HS-27A (cell line): ENCODE measurements at places on chromosomes 1 and 21.

GRCh38 chr1:158087320-158087927, 93.3 kb upstream of the CD1D start:
- DNase-seq, result peak; percentile 19

GRCh38 chr1:112704934-112705627, 1.8 kb downstream of the RHOC start:
- peak; percentile 89 for DNase-seq

- no peak for DNase-seq
Measured at GRCh38 chr1:163509114-163509513, 187.4 kb downstream of the NUF2 start.

GRCh38 chr21:15423676-15424445, 305.9 kb upstream of the USP25 start:
- DNase-seq, result no peak

DNA sequence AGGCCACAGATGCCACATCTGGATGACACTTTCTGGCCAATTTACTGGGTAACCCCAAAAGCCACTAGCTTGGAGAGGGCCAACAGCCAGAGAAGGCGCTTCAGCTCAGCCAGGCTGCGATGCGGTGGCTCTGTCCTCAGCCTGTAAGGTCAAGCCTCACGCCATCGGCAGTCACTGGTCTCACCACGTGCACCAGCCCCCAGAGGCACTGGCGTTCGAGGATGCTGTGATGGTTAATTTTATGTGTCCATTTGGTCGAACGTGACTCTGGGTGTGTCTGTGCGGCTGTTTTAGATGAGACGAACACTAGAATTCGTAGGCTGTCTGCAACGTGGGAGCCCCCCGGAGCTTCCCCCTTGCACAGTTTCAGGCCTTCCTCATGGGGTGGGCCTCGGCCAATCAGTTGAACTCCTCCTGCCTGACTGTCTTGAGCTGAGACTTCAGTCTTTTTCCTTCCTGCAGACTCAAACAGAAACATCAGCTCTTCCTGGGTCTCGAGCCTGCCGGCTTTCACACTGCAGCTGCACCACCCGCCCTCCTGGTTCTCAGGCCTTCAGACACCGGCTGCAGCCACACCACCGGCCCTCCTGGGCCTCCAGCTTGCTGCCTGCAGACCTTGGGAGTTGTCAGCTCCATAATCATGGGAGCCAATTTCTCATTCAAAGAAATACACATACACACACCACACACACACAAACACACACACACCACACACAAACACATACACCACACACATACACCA, 41.6 kb upstream of the SLC45A1 start:
- DNase-seq, result no peak

GRCh38 chr1:112906150-112906698, 49.8 kb downstream of the SLC16A1 start:
- no peak for DNase-seq

DNA sequence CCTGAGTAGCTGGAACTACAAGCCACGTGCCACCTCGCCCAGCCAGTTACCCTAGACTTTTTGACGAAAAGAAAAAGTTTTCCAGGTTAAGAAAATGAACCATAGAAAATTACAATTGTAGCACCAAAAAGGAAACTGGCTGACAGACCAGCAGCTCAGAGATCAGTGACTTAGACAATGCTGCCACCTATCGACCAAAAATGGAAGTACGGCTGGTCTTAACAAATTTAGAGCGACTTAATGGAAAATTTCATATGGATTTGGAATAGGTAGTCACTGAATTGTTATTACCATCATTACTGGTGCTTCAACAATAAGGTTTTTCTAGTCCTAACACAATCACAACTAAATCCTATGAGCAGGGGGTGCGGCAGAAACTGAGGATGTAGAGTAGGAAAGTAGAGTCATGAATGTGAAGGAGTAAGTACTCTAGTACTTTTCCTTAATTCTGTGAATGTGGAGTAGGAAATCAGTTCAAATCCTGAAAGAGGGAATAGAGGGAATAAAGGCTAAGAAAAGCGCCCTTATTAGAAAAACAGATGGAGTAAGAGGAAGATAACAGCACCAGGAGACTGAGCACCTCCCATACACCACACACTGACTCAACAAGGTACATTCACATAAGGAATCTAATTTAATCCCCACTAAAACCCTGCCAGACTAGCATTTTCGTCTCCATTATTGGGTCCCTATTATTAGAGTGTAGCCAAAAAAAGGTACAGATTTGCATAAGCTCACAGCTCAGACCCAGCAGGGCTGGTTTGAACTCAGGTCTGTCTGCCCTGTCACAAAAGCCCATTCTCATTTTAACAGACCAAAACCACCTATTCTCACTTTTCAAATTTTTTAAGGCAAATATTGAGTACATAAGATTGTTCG, 37.9 kb upstream of the MGST3 start:
- DNase-seq, result peak; percentile 45

DNA sequence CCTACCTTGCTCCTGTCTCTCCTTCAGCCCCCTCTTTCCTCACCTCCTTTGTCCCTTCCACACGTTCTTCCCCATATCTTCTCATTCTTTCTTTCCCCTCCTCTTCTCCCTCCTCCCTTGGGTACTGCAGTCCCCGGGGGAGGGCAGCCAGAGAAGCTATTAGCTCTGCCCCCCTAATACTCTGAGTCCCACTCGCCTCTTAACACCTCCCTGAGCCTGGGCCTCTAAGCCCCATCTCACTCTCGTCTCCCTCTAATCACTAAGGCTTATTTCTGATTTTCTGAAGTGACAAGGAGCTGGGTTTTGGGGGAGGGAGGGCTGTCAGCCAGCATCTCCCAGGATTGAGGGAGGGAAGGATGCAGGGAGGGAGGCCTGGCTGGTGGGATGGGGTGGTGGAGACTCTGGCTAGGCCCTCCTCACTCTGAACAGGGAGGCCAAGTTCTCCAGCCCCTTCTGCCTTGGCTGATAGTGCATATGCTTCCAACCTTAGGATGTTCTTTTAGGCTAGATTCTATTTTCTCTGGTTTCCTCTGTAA, 25.6 kb upstream of the DMBX1 start:
- no peak for DNase-seq

DNA sequence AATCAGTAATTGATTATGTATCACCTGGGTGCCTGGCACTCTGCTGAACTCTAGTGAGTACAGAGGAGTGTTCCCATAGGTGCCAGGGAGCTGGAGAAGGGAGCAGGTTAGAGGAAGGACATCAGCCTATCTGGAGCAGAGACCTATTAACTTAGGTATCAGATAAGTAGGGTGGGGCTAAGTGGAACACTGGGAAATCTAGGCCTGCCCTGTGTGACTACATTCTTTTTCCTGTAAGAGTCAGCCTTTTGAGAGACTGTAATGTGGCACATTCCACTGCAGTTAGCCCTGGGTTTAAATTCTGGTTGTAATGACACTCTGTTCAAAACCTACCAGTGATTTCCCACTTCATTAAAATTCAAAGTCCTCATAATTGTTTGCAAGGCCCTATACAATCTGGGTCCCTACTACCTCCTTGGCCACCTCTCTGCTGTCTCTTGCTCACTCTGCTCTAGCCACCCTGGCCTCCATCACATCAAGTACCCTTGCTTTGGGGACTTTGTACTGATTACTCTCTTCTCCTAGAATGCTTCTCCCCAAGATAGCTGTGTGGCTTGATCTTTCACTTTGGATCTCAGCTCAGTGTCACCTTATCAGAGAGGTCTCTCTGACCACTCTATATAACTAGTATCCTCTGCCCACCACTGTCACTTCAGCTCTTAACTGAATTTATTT, 12.9 kb downstream of the STX12 start:
- DNase-seq, result no peak

GRCh38 chr1:98669355-98670296, 8.1 kb downstream of the SNX7 start:
- DNase-seq, result no peak

- no peak for DNase-seq
Measured at GRCh38 chr21:42448686-42449085, 45.0 kb downstream of the UBASH3A start.

DNA sequence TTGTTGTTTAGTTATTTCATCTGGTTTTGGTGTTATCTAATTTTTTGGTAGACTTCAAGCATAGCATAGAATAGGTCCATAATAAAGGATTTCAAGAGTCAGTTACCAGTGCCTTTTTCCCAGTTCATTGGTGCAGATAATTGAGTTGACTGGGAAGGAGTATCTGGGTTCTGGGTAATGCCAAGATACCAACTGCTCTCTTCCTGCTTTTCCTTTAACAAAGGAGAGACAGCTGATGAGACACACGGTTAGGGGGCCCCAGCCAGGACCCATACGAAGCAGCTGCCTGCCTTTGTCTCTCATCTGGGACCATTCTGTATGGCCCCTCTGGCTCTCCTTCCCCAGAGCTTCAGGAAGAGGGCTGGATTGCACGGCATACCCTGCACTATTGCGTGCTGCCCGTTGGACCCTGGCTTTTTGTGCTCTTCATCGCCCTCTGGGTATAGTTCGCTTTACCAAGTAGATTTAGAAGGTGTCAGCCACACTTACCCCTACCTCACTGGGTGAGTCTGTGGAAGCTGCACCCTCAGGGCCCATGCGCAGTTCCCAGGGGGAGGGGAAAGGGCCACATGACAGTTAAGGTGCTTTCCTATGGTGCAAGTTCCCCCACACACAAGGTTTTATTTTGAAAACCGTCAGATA, 7.0 kb downstream of the NAV1 start:
- no peak for DNase-seq

GRCh38 chr1:110673197-110673701, 1.5 kb downstream of the KCNA3 start:
- no peak for DNase-seq

GRCh38 chr1:232221802-232222499, 408.0 kb downstream of the SIPA1L2 start:
- no peak for DNase-seq

- DNase-seq, result no peak
Measured at GRCh38 chr1:221373795-221374194, 368.1 kb downstream of the DUSP10 start.

- no peak for DNase-seq
Measured at GRCh38 chr1:217846733-217847132, 215.6 kb downstream of the SPATA17 start.

DNA sequence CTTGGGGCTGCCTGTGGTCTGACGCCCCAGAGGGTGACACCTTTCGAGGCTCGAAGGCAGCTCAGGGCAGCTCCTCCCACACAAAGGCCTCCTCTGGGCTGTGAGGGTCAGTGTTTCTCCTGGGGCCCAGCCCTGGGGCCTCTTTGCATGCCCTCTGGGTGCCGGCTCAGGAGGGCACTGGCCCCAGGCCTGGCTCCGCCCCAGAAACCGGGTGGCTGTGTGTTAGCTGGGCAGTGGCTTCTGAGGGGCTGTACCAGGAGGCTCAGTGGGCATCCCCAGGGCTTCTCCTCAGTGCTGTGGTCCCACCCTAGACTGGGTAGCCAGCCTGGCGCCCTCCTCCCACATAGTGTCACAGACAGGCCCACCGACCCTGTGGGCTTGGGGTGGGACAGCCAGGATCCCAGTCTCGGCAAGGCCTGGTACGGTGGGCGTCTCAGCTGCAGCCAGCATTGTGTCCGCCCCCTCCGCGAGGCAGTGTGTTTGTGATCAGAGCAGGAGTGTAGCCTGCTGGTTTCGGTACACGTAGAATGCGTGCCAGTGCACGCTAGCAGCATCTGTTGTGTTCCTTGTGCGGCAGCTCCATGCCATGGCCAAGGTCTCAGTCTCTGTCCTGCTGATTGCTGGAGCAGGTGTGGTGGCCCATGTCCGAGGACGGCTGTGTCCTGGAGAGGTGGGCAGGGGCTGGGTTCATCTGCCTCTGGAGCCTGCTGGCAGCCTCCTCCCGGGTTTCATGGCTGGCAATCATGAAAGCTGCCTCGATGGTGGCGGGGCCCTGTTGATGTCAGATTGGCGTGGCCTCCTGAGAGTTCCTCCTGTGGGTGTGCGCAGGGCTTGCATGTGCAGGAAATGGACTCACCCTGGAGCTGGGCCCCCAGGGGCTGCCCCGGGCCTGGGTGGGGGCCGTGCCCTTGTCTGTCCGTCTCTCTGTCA, 28.0 kb downstream of the RRP1 start:
- no peak for DNase-seq

DNA sequence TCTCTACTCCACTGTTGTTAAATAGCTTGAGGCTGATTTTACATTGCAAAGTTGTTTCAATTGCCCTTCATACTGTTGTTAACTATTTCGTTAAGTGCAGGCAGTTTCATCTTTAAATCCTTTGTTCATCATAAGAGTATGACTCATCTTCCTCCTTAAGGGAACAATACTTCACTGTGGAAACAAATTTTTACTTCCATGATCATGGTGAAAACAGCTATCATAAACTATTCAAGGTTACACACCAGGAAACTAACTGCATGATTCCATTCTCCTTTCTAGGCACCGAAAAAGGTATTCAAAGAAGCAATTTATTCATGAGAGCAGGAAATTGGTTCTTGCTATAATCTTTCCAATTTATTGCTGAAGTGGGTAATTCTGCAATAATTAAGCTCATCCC, 593.2 kb downstream of the LRRIQ3 start:
- no peak for DNase-seq

DNA sequence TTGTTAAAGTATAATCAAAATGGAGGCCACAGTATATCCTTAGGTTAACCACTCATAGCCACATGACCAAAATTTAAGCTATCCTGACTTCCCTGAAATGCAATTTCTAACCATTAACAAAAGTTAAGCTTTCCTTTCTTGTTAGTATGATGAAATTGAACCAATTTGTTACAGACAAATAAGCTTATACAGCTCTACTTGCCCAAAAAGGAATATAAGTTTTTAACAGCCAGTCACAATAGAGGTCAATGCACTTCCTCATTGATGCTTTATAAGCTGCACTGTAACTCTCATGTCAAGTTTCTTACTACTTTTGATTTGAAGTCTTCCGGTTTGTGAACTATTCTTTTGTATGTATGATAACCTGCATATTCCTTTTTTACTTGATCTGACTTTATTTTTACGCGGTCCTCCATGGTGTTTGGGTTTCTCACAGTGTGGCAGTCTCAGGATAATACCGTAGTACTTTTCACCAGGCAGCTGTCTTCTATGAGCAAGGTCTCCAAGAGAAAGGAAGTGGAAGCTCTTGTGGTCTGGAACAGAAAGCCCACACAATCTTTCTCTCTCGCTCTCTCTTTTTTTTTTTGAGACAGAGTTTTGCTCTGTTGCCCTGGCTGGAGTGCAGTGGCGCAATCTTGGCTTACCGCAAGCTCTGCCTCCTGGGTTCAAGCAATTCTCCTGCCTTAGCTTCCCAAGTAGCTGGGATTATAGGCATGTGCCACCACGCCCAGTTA, 331.6 kb downstream of the SRGAP2C start:
- DNase-seq, result no peak

- no peak for DNase-seq
Measured at GRCh38 chr1:112818990-112819689, 104.0 kb upstream of the PPM1J start.

- no peak for DNase-seq
Measured at GRCh38 chr1:172221436-172221835, 199.0 kb upstream of the C1orf105 start.

- no peak for DNase-seq
Measured at GRCh38 chr1:98211271-98211845, 290.5 kb upstream of the DPYD start.

GRCh38 chr1:175043824-175044223, 20.6 kb upstream of the MRPS14 start:
- no peak for DNase-seq

DNA sequence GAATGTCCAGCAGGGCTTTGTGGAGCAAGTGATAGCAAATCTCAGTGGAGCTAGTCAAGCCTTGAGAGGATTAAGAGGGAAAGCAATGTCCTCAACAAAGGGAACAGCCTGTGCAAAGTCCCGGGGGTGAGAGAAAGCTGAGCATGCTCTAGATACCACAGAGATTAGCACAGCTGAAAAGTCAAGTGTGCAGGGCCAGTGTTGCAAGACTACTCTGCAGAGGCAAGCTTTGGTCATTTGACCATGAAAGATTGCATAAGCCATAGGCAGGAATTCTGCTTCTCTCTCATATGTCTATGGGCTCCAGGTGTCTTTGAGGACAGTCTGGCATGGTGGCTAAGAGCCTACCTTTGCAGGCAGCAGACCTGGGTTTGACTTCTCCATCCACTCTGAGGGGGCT, 181.0 kb upstream of the JUN start:
- no peak for DNase-seq
